ENCODE measurements at places on chromosomes 16 and 17.

DNA sequence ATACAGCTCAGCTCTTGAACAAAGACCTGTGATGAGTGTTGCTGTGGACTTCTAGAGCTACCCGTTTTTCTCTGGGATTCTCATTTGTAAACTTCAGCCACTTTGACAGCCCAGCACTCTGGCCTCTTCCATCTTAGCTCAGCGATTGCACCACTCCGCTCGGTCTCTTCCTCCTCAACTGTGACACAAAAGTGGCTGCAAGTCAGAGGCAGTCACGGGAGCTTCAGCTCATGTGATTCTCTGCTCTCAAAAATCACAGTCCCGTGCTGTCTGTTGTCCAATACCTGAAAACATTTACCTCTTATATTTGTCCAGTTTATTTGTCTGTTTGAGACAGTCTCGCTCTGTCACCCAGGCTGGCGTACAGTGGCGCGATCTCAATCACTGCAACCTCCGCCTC lies 75.7 kb upstream of the DNAH17 start:
- no peak for DNase-seq

DNA sequence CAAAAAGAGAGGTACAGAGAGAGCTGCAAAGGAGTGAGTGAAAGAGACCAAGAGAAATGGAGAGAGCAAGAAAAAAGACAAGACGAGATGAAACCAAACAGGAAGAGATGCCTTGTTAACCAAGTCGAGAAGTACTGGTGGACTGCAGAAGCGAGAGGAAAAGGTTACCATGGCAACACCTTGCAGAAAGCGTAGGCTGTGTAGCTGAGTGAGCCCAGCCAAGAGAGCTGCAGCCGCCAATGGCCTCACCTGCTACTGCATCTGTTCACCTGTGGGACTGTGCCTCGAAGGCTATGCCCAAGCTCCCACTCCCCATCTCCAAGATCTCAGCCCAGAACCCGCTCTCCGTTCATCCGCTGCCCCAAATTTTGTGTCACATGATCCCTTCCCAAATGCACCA lies 161.3 kb downstream of the SLC39A11 start:
- DNase-seq = no peak

DNA sequence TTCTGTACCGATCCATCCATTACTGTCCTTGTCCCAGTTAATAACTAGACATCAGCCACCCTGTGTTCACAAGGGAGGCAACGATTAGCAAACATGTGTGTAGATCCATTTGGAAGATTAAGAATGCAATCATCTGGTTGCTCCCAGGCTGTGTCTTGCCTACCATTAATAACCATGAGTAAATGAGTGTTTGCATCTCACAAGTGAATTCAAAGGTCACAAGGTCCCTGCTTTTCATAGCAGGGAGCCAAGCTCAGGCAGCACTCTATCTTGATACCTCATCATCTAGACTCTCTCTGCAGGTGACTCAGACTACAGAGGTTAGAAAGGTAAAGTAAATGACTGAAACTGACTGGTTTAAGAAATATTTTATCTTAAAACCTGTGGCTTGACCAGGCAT lies 25.3 kb downstream of the VWA3A start:
- no peak for DNase-seq

- no peak for DNase-seq
These were observed 9.1 kb downstream of the RCVRN start for GRCh38 chr17:9895923-9896322.

DNA sequence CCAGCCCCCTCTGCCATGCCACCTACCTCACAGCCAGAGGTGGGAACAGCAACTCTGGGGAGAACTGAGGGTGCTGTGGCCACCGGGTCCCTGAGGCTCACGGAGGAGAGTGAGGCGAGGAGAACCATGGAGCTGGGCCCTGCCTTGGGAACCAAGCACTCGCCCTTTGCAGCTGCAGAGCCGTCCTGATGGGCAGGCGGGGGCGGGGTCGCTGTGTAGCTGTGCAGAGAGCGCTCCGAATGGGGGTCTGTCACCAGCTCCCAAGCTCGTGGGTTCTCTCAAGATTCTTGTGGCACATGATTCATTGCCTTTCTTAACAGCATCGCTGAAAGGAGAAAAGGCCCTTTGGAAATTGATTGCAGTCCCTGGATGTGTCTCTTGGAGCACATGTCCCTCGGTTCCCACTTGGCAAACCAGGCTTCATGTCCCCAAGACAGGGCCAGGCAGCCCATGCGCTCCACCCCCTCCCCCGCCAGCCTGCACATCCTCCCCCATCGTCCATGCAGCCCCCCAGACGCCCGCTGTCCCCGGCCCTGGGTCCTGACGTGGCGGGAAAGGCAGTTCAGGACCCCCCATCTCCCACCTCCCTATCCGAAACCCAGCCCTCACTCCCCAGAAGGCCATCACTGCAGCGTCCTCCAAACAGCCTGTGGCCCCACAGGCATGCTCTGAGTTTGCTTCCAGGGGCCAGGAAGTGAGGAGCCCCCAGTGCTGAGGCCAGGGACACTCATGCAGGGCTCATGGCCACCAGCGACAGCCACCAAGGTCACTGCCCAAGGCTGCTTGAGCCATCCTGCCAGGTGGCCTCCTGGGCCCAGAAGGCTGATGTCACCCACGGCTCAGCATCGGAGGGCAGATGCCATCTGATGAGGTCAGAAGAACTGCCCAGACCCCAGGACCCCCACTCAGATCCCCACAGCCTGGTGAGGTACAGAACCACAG lies 20.6 kb upstream of the CHMP6 start:
- no peak for DNase-seq

- no peak for DNase-seq
These were observed 3.0 kb downstream of the SSTR5 start for GRCh38 chr16:1075546-1075945.

- no peak for DNase-seq
These were observed 416.8 kb upstream of the CCL2 start for GRCh38 chr17:33838281-33838680.

DNA sequence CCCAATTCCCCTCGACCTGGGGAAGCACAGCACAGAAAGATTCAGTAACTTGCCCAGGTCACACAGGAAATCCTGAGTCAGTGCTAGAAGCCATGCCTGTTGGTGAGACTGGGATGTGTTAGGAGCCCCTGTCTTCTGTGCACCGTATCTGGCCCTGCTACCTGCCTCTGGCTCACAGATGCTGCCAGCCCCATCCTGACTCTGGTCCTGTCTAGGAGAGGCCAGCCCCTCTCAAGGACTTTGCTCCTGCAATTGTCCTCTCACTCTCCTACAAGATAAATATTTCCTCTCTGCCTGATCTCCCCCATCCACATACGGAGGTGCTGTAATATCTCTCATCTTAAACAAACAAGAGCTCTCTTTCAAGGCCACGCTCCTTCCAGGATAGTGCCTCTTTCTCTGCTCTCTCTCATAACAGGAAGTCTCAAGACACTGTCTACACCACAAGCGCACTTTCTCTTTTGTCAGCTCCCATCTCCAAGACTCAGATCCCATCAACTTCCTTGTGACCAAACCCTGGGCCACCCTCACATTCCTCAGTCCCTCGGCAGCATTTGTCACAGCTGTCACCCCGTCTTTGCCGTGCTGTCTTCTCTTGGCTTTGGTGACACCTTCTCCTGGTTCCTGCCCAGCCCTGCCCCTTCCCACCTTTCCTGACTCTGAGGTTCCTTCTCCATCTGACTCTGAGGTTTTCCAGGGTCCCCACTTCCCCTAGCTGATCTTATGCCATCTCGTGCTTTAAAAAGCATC lies 1.9 kb downstream of the SLC13A2 start:
- DNase-seq = no peak

Measured in activated CD8-positive, alpha-beta memory T cell treated with anti-CD3 and anti-CD28 coated beads for 1 hour (primary cell).